HEK293T (cell line): ENCODE measurements at places on chromosomes 1 and 21.

GRCh38 chr1:52239708-52240001 lies 97.8 kb downstream of the ZFYVE9 start:
- DNase-seq: no peak

DNA sequence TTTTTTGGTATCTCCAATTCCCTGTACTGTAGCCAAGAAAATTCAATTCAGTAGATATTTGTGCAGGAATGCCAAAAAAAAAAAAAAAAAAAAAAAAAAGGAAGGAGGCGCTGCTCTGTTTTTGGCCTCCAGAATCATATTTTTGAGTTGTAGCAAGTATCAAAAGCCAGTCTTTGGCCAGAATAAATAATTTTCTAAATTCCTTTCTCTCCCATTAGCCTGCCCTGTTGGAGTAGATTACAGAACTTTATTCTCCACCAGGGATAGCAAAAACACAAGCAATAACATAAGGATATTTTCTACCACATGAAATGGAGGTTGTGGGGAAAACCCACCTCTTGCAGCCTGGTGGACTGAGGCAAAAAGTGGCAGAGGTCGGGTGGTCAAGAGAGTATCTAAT lies 2.4 kb upstream of the CYP4X1 start:
- no peak for DNase-seq

DNA sequence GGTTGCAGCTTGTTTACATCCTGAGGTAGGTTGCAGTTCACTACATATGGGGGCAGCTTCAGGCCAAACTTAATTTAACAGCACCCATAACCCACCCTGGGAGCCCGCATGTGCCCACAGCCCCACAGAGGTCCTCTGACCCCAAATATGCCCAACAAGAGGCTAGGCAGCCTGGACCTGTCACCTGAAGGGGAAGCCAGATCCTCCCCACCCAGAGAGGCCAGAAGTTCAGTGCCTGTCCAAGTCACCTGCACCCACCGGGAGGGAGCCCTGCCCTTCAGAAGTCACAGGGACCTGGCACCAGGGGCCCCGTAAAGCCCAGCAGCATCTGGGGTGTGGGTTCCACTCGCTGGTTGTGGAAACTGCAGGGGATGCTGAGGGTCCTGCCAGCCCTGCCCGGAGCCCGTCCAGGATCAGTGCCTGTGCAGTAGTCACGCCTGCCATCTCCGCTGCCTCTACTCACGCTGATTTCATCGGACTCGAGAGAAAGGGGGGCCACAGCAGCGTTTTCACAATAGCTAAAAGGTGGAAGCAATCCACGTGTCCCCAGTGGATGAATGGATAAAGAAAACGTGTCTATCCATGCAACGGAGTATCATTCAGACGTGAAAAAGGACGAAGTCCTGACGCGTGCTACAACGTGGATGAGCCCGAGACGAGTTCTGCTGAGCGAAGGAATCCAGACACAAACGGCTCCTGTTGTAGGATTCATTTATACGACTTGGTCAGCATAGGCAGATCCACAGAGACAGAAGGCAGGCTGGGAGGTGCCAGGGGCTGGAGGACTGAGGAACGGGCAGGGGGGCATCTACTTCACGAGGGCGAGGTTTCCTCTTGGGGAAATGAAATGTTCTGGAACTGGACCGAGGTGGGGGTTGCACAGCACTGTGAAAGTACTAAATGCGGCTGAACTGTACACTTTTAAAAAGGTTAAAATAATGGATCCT lies 33.9 kb upstream of the COL6A2 start:
- DNase-seq: no peak

DNA sequence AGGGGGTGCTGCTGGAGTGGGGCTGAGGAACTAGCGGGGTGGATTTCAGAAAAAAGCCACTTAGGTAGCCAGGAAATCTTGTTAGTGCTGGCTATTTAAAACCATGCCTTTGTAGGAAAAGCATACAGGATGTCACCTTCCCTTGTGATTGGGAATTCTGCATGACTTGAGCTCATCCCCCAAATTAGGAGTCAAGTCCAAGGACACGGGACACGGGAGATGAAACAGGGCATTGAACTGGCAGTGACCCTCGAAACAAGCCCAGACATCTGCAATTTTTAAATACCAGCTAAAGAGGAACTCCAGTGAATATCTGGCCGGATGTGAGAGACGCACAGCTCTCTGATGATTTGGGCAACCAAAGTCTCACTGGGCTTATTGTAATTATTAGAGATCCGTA lies 32.8 kb downstream of the C2CD2 start:
- DNase-seq: no peak

- no peak for DNase-seq
These were observed 176.5 kb upstream of the ST6GALNAC5 start for GRCh38 chr1:76690766-76691165.

- no peak for DNase-seq
These were observed 39.3 kb upstream of the EYA3 start for GRCh38 chr1:28127617-28128257.

GRCh38 chr1:201608635-201609395 lies 69.9 kb downstream of the NAV1 start:
- no peak for DNase-seq

DNA sequence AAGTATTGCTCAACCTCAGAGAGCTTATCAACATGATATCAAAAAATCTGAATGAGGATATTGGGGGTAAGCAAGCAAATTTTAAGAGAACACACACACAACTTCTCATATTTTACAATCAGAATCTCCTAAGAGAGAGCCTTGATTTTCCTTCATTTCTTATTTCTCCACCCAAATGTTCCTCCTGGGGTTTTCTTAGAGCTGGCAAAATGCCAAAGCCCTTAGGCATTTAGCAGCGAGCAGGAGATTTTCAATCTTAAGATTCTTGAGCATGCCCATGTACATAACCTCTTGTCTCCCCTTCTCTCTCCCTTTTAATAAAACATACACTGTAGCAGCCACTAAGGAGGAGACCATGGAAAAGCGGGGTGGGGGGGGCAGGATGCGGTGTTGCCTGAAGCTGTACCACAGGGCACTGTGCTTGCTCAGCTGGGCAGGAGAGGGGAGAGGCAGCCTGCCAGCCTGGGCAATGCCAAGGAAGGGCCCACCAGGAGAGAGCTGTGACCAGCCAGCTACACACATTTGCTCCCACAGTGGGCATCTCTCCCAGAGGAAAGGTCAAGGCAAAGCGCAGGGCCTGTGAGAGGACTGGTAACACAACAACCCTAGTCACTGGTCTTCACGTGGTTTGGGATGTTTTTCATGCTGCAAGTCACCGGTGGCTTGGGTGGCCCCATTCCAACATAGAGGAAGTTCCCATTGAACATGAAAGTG lies 4.3 kb downstream of the BRINP2 start:
- DNase-seq: no peak
